ENCODE measurements at places on chromosomes 1 and 21.

DNA sequence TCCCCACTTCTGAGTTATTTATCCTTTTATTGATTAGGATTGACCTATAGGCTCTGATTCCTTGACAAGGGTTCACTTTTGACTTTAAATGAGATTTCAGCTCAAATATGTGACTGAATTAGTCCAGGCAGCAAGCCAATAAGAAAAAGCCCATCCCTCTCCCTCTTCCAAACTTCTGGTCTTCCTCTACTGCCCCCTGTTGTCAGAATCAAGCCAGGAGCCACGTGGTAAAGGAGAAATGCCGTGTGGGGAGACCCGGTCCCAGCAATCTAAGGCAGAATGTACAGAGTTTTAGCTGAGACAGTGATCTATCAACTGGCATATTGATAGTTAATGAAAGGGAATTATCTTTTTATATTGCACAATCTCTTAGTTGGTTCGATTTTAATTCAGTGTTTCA lies 5.2 kb downstream of the ADAMTS5 start:
- DNase-seq: no peak

GRCh38 chr1:27650539-27651175 lies 15.7 kb upstream of the FGR start:
- no peak for DNase-seq

DNA sequence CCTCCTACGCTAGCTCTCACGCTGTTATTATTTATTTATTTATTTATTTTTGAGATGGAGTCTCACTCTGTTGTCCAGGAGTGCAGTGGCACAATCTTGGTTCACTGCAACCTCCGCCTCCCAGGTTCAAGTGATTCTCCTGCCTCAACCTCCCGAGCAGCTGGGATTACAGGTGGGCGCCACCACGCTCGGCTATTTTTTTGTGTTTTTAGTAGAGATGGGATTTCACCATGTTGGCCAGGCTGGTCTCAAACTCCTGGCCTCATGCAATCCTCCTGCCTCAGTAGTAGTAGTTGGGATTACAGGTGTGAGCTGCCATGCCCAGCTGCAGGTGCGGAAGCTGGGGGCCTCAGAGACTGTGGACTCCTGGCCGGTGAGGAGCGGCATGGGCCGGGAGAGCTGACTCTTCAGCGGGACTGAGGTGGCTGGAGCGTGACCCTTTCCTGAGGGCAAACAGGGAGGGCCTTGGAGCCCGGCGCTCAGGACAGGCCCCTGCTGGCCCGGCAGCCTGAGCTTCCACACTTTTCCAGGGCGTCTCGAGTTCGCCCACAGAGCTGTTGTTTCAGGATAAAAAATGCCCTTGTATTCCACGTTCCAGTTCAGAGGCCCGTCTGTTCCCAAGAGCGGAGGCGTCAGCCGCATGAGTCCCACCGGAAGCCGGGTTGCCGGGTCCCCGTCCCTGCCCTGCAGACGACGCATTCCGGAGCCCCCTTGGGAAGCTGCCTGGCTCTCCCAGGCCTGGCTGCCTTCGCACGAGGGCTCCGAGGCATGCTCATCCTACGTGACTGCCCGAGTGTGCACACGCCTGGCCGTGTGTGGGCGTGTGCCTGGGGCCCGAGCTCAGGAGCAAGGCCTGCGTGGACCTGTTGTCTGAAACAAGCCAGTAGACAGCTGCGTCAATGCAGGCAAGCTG lies 126.2 kb downstream of the SIK1 start:
- DNase-seq: no peak

DNA sequence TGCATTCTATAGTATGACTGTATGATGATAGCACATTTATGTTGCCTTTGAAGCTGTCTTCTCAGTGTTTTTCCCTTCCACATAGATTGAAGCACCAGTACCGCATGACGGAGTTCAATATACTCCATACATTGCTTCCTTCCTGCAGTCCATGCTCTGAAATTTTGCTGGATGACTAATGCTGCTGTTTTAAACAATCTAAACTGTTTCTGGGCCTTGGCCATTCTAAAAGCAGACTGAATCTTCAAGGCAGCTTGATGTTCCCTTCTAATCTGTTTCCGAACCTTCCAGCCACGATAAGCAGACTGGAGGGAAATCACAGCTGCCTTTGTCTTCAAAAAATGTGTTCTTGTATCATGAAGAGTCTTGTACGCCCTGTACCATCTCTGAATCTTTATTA lies 36.2 kb upstream of the F13B start:
- DNase-seq: no peak

DNA sequence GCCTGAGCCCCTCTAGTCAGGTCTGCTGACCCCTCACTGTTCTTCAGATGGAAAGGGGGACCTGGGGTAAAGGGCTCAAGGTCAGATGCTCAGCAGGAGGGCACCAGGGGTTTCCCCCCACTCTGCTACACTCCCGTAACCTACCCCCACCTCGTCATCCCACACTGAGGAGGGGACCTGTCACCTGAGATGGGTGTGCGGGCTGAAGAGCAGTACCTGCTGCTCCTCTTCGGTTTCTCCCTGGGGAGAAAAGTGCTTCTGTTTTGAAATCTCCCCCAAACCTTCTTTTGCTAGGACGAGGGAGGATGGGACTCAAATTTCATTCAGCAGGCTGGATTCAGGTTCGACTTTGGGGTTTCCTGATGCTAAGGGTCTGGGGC lies 65.2 kb downstream of the SYT2 start:
- DNase-seq: no peak

- DNase-seq: no peak
Measured at GRCh38 chr1:168498159-168498631, 45.6 kb downstream of the XCL2 start.

GRCh38 chr1:17576519-17576853 lies 37.0 kb downstream of the ARHGEF10L start:
- no peak for DNase-seq

DNA sequence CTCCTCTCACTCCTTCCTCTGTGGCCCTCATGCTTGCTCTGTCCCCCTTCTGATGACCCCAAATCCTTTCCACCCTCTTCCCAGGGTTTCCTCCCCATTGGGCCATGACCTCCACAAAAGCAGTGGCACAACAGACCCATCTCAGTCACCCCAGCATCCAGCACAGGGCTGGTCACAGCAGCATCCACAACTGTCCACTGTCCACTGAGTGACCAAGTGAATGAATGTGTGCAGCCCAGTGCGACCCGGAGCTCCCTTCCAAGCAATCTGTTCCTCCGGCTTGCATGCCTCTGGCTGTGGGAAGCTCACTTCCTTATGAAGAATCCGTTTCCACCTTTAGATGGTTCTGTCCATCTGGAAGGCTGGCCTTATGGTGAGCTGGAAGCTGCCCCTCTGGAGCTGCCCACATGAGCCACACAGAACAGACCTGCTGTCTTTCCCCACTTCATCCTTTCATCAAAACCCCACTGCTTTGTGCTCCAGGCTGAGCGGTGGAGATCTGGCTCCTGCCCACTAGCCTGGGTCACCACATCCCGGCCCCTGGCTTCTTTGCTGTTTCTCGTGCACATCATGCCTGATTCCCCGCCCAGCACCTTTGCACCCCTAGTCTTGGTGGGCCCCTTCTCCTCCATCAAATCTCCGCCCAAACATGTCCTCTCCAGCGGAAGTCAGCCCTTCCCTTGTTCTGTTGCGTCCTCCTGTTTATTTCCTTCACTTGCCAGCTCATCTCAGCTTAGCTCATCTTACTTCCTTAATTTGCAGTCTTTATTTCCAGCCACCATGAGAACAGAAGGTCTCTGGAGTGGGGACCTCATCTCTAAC lies 56.4 kb downstream of the EDN2 start:
- no peak for DNase-seq

DNA sequence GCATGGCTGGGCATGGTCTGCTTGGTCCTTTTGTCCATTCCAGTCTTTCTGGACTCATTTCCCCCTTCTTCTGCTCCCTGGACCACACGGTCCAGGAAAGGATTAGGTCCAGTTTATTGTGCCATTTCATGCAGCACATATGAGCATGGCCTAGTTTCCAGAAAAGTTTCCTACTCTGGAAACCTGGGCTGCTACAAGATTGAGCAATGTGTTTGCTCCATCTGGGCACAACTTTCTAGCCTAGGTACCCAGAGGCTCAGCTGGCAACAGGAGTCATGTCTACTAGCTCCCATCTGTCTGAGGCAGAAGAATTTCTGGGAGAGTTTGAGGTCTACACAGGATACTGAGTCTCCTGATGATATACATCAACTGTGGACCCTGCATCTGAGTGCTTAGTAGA lies 14.8 kb downstream of the FMOD start:
- DNase-seq: no peak

DNA sequence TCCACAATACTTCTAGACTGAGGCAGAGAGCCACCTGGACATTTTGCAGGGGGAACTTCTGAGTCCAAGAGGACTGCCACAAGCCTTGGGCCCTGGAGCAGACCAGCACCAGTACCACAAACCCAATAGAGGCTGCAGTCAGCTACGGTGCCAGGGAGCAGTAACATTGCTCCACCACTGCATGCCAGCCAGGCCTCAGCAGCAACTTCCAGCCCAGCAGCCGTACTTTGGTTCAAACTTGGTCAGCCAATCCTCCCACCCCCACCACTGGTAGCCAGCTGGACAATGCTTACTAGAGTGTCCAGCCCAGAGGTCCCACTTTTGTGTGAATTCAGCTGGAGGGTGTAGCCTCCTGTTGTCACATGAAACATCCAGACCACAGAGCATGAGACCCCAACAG lies 107.4 kb downstream of the SLC5A9 start:
- DNase-seq: no peak

- DNase-seq: no peak
Measured at GRCh38 chr1:71464016-71464415, 383.2 kb upstream of the ZRANB2 start.

DNA sequence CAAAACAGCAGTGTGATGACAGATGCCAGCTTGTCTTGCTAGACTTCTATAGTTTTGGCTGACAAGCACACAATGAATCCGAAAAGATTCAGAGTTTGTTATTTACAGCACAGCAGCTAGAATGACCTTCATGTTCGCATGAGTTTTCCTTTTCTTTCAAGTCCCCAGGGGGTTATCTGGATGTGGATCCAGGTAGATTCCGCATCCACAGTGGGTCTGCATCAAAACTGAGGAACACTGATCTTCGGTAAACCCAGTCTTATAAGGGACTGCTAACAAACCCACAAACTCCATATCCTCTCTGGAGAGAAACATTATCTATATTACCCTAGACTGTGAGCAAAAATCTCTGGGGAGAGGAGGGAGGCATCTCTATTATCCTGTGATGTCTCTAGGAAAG lies 69.0 kb upstream of the DEPDC1 start:
- DNase-seq: no peak

DNA sequence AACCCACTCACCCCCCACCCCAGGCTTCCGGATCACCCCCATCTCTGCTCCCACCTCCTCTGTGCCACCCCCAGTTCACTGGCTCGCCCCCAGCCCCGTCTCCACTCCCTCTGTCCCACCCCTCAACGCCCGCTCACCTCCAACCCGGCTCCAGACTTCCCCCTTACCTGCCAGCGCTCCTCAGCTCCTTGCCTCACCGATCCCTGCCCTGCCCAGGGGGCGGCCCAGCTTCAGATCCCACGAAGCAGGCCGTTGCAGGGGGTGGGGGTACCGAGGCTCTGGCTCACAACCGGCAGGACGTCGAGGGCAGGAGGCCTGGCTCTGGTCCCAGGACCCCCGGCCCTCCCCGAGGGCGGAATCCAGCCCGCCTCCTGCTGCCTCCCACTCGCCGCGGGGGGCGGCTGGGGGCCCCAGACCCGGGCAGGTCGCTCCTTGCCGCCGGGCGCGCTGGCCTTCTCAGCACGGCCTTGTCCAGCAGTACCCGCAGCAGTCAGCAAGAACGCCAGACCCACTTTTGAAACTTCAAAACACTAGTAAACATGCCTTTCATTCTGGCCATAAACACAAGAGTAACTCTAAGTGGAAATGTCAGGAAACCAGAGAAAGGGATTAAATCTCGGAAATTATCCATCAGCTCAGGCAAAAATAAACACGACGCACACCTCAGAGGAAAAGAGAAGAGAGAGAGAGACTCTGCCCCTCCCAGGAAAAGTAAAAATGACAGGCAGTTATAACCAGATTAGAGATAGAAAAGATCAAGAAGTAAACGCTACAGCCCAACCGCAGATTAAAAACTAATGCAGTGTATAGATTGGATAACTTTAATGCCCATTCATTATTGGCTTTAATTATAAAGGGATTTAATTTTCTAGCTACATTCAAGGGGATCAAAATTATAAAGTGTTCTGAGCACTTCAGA lies 1.0 kb upstream of the FAM89A start:
- DNase-seq: no peak
